Activated naive CD4-positive, alpha-beta T cell treated with anti-CD3 and anti-CD28 coated beads, Interleukin-2, amount 10 ng/mL, durations not matched to agents 7 days and 5 days (primary cell): ENCODE measurements at places on chromosomes 16 and 17.

- DNase-seq, result no peak
Observed at GRCh38 chr16:11391576-11391975, 46.3 kb downstream of the RMI2 start.

- DNase-seq, result no peak
Observed at GRCh38 chr16:28879261-28879840, 1.1 kb downstream of the ATP2A1 start.

- DNase-seq, result no peak
Observed at GRCh38 chr16:27222249-27223225, 19.2 kb downstream of the KDM8 start.

DNA sequence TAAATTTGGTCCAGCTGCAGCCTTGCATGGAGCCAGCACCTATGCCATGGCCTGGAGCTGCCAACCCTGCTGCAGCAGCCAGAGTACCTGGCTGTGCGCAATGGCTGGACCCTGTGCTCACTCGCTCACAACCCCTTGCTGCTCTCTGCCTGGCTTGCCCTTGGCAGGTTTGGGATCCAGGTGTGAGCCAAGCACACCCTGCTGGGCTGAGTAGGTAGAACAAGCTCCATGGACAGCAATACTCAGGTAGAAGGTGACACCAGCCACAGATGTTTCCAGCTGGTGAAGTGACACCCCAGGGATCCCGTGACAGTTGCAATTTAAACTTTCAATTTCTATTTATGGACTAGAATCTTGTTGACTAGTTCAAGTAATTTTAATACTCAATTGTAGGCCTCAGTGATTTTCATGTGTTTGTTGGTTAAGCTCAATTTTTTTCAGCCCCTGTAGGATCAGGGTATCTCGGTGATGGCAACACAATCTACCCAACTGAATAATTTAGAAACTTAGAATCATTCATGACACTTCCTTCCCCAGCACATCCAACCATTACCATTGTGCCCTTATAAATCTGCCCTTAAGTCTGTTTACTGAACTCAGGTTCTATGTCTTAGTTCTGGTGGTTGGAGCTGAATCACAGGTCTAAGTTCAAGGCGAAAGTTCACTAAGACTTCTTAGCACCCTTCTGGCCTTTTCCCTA is 480.0 kb downstream of the PMP22 start:
- peak; percentile 34 for DNase-seq

DNA sequence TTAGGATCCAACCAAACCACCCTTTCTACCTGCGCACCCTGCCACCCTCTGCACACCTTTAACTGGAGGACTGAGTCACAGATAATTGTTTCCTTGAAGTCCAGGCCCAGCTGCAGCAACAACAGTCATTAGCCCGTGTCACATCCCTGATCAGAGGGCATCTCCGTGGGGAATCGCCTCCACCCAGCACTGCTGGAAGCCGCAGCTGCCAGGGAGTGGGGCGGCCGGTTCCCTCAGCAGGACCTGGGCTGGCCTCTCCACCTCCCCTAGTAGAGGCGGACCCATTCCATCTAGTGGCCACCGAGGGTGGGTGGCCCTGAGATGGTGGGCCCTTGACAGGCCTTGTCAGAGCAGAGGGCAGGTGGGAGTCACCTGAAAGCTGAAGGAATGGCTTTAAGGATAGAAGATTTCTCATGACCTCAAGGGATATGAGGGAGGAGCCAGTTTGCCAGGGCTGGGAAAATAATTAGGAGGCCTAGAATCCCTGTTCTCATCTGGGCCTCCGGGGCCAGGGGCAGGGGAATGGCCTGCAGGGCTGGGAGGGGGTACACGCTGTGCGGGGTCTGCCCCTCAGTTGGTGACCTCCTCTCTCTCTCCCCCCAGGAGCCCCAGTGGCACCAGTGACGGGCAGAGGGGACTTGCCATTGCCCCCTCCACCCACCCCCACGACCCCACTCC is 6.2 kb downstream of the PRSS53 start:
- DNase-seq, result no peak

DNA sequence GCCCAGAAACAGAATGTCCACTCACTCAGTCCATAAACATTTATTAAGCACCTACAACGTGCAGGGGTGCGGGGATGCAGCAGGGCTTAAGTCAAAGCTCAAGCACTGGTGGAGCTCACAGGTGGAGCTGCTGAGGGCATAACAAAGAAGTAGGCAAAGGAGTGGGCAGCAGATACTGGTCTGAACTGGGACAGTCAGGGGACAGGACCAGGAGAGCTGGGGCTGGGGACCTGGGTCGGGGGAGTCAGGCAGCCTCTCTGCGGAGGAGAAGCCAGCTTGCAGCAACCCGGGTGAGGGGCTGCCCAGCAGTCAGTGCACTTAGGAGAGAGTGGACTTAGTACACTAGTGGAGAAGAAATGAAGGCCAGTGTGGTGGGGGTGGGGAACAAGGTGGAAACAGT is 10.0 kb upstream of the TNFRSF13B start:
- DNase-seq, result no peak

GRCh38 chr16:81445966-81446906 is 1.6 kb downstream of the CMIP start:
- peak; percentile 51 for DNase-seq

- DNase-seq, result peak; percentile 33
Observed at GRCh38 chr17:55601874-55602364, 90.7 kb upstream of the SMIM36 start.

GRCh38 chr16:11535494-11535893 is 51.2 kb downstream of the LITAF start:
- DNase-seq, result no peak

DNA sequence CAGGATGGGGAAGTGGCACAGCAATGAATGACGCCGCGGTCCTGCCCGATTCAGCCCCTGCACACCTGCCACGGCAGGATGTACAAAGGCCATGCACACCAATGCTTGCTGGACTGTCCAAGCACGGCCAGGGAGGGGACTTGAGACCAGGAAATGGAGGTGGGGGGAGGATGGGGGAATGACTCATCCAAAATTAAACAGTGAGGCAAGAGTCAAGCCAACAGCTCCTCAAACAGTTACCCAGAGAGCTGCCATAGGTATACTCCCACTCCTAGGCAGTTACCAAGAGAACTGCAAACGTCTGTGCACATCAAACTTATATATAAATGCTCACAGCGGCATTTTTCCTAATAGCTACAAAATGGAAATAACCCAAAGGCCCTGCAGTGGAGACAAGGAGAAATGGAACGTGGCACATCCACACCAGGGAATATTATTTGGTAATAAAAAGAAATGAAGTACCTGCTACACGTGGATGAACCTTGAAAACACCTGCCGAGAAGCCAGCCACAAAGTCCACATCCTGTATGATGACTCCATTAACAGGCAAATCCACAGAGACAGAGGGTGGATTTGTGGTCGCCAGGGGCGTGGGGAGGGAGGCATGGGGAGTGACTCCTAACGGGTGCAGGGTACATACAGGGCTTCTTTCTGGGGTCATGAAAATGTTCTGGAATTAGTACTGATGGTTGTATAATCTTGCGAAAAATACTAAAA is 54.1 kb downstream of the VAC14 start:
- DNase-seq, result peak; percentile 88

DNA sequence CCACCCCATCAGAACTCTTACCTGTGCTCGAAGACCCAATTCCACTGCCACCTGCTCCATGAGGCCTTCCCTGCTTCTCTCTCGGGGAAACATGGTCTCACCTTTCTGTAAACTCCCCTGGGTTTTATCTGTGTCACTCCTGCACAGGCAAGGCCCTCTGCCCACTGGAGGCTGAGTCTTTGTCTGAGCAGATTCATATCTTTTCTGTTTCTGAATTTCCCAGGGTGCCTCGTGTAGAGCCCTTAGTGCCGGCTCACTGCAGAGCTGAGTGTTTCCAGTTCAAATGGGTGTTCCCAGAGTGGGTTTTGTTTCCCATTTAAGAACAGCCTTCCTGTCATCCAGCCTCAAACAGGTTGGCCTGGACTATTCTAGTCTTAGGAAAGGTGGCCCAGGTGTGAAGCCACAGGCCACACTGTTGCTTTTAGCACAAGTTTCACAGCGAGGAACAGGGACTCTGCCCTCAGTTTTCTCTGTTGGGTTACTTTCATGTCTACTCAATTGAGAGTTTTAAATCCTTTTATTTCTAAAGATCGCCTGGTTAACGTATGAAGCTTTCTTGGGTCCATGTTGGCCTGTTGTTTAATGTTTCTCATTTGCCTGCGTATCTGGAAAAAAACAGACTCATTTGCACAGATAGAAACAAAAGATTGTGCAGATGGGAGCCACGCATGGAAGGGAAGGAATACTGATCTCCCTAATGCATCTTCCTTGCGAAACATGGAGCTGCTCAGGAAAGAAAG is 228.7 kb downstream of the MSI2 start:
- DNase-seq, result no peak

- peak; percentile 72 for DNase-seq
Observed at GRCh38 chr16:30567991-30568638, 3.4 kb downstream of the ZNF688 start.

DNA sequence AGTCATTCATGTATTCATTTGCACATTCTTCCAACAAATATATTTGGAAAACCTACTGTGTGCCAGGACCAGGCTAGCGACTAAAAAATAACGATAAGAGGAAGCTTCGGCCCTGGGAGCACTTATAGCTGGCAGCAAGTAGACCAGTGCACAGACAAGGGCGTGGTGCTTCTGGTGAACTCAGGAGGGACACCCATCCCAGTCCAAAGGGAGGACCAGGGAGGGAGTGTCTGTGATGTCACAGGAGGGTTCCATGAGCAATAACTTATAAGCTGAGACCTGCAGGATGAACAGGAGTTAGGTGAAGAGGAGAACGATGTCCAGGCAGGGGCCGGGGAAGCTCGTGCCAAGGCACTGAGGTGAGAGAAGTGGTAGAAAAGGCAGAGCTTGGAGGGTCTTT is 17.4 kb upstream of the PHOSPHO1 start:
- no peak for DNase-seq

GRCh38 chr17:49817993-49818392 is 29.5 kb downstream of the KAT7 start:
- peak; percentile 76 for DNase-seq

DNA sequence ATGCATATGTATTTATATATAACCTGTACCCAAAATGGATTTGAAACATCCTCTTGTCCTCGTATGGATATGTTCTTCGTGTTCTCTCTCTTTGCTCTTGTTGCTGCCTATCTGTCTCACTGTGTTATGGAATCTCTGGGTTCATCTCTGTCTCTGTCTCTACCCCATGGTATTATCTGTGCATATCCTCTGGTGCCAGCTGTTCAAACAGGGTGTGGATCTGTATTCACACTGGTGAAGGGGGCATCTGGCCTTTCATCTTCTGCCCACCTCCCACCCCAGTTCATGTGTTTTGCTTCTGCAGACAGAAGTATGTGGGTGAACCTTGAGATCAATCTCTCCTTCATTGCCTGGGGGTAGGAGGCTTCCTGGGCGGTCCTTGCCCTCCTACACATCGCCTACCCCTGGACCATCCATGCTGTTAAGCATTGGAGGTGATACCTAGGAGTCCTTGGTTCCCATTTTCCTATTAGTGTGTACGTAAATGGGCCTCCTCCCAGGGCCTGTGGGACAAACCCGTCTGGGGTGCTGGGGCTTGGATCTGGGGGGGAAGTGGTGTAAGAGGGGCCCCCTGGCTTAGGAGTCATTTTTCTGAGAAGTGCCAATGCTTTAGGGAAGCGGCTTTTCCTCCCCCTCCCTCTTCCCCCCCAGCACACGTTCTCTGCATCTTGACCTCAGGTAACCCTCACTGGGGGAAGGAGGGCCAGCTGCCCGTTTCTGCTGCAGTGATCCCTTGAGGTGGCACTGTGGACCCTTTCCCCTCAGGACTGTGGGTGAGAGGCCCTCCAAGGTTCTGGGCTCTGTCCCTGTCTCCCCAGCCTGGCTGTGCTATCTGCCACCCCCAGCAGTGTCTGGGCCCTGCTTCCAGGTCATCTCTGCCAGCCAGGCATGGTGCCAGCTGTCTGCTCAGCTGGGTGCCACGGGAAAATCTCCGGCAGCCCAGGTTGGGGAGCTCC is 21.1 kb downstream of the RARA start:
- DNase-seq, result peak; percentile 50

DNA sequence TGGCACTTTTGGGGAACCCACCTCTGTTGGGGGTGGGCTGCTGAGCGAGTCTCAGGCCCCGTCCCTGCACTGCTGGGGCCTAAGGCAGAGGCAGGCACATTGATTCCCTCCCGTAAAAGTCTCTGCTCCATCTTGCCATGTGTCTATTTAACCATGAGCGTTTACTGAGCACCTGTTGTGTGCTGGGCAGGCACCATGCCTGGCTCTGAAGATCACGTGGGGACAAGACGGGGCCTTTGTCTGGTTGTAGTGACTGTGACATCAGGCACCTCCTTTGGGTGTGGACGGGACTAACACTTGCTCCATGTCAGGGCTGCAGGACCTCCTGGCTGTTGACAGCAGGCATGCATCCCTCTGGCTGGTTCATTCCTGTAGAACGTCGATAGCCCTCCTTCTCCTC is 204.7 kb upstream of the CIBAR2 start:
- no peak for DNase-seq

GRCh38 chr17:50448643-50449042 is 20.0 kb downstream of the CHAD start:
- DNase-seq, result no peak

DNA sequence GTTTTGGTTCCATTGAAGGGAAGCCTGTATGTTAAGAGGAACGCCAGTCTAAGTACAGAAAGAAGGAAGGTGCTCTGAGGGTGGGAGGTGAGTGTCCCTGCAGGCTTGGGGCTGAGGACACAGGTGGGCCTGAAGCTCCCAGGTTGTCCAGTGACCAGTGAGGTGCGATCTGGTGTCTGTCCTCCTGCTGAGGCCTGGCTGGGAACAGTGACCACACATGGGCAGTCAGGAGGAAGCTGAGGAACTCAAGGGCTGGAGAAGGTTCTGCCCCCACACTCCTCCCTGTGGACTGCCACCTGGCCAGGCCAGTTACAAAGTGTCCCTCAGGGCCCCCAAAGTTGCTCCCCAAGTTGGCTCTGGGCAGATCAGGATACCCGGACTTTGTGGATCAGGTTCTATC is 102.1 kb downstream of the N4BP1 start:
- no peak for DNase-seq

GRCh38 chr16:67884-68789 is 4.3 kb downstream of the RHBDF1 start:
- no peak for DNase-seq

DNA sequence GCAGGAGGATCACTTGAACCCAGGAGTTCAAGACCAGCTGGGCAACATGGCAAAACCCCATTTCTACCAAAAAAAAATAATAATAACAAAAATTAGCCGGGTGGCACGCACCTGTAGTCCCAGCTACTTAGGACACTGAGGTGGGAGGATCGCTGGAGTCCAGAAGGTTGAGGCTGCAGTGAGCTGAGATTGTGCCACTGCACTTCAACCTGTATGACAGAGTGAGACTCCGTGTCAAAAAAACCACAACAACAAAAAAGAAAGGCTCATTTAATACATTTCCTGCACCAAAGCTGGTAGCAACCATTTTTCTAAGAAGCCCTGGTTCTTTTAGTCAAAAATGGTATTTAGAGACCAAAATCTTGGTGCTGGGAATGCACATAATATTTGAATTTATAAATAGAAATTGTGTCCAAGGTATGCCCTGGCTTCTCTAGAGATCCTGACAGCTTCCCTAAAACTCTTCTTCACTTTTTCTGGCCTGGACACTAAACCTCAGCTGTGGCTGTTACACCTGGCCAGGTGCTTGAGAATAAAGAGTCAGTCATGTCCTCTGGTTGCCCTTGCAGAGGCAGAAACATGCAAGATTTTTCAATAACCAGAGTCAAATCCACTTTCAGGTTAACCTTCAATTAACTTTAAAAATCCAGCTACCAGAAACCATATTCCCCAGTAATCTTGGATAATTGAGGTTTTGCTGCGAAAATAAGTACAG is 35.9 kb downstream of the SCNN1B start:
- DNase-seq, result no peak
